ENCODE measurements at places on chromosomes 5 and 9. TPM values are rescaled to one million over a fixed set of nuclear protein-coding genes. Genes with fewer than 3 reads are reported as not detected.

DNA sequence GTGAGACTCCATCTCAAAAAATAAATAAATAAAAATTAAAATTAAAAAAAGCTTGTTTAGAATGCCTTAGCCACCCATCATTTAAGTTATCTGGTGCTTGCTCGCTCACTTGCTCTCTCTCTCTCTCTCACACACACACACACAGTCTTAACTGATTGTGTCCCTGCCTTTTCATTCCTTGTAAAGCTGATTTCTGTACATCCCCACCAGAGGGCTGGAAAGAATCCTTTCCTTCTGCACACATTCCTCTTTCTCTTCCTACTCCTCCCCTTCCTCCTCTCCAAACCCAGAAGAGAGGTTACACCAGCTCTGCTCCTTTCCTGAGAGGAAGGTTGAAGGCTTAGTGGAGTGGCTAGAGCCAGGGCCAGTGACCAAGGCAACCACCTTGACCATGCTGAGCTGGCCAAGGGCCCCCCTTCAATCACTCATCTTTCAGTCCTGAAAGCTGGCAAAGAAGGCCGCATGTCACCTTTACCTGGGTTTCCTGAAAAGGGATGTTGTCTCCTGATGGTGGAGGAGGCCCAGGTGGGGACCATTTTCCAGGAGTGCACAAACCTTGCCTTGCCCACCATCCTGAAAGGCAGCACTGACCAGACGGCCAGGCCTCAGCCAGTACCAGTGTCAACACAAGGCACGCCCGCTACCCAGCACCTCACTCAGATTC, 25.6 kb downstream of the STK10 start:
- DNase-seq: no peak

DNA sequence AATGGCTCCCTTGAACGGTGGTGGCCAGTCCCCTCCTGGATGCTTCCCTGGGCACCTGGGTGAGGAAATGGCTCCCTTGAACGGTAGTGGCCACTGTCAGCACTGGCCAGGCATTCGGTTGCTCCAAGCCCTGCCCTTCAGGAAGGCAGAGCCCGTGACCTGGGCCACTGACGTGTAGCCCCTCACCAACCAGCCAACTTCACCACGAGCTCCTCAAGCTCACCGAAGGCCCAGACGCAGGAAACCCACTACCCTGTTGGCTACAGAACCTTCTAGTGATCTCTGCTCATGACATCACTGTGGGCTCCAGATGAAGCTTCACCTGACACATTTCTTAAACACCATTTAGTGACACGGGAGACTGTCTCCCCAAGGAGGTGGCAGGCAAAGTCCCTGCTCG, 9.2 kb downstream of the SLC6A3 start:
- DNase-seq: no peak

- DNase-seq: no peak
Measured at GRCh38 chr9:23658376-23659258, 167.4 kb downstream of the ELAVL2 start.

DNA sequence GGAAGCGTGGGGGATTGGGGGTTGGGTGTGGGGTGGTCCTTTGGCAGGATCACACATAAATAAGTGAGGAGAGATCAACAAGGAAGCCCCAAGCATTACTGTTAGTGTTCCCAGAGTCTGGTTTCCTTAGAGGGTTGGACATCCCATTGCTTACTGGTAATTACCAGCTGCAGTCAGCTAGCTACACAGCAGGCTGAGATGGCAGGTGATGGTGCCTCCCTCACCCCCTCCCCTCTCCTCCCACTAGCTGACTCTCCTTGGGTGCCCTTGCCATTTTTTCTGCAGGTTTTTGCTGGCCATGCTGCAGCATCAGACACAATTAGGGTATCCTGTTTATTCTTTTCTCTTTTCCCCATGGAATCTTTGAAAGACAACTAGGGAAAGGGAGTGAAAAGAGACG, 107.5 kb upstream of the TLR4 start:
- DNase-seq: peak; percentile 5

DNA sequence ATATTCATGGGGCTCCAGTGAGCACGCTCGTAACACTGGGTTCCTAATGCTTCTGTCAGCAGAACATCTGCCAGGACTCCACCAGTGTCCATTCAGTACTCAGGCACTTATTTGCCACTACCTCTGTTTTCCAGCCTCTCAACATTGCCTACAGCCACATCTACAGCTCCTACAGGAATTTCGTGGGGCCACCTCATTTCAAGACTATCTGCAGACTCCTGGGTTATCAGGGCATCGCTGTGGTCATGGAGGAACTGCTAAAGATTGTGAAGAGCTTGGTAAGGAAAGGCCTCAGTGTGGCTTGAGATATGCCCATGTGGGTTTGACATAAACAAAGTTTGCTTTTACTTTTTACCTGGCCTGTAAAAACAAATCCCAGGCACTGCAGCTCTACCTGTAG, 92.9 kb downstream of the CYFIP2 start:
- DNase-seq: no peak

Gene SLC46A2
- polyA plus RNA-seq: 0.16 TPM

GRCh38 chr5:146158255-146158654, 24.2 kb downstream of the LARS1 start:
- DNase-seq: no peak

- DNase-seq: no peak
Measured at GRCh38 chr5:143341807-143342570, 61.5 kb downstream of the NR3C1 start.

GRCh38 chr9:19939734-19940278, 151.0 kb upstream of the SLC24A2 start:
- no peak for DNase-seq

DNA sequence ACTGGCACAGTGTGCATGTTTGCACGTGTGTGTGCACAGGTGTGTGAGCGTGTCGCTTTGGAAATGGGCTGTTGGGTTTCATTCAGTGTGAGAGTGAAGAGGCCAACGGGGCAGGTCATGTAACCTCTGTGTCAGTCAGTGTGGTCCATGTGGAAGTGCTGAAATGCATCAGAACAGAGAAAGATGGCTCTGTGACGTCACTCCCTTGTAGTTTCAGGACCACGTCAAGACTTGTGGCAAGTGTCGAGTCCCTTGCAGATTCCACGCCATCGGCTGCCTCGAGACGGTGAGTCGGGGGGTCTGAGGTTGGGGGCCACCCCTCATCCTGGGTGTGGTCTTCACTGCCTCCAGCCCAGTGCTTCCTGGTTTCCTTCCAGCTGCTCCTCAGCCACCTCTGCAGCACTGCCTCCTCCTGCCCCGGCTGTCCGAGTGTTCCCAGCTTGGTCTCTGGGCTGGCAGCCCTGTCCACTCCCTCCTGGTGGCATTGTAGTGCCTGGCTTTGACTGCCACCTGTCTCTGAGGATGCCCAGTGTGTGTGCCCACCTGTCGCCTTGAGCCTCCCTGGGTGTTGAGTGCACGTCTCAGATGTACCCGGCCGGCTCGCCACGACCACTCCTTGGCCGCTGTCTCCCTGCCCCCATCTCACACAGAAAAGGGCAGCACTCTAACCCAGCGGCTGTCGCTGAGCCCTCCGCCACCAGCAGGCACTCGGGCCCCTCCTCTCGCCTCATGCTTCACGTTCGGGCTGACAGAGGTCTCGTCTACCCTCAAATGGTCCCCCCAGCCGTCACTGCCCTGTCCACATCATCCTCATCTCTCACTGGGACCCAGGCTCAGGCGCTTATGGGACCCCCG, 28.0 kb downstream of the FBXW5 start:
- no peak for DNase-seq
